Stromal cell of bone marrow (primary cell): ENCODE measurements at places on chromosomes 6 and 20.

DNA sequence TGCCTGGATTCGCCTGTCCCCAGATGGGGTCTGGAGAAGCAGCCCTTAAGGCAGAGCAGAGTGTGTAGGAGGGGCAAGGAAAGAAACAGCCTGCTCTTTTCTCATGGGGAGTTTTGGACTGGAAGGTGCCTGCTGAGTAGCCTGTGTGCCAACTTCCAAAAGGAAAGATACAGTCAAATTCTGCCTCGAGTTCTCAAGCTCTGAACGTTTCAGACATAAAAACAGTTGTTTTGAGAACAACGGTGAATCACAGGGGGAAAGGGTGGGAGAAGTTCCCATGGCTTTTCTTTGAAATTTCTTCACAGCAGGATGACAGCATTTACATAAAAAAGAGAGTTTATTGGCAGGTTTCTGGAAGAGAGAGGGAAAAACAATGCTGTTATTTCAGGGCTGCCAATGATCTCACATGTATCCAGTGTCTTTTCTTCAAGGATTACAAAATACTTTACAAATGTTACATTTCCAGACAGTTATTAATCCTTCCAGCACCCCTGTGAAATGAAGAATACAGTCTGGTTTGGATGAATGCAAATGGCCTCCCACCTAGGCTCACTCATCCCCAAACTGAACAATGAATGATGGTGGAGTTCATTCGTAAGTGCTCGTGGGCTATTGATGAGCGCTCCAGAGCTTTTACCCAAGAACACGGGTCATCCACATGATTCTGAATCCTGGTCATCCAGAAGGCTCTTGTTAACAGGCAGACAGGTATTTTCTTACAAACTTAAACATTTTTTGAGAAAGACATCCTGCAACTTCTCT is 33.8 kb upstream of the ECI2 start:
- DNase-seq = peak; percentile 12

- peak; percentile 5 for DNase-seq
Measured at GRCh38 chr6:120378582-120379220, 955.6 kb downstream of the TBC1D32 start.

DNA sequence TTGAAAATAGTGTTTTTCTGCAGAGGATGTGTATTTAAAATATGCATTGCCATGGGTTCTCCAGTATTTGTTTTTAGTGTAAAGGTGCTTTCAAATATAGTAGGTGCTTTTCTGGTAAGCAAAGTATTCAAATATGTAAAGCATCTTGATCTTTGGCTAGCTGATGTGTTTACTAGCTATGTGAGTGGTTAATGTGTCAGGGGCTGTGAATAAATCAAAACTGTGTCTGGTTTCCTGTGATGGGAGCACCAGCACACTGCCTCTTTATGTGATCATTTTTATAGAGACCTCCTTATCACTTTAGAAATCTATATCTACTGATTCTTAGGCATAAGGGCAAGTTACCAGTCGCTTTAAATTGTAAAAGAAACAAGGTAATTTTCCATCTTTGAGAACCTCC is 388.9 kb upstream of the MAN1A1 start:
- no peak for DNase-seq

GRCh38 chr6:126664271-126664670 is 324.4 kb downstream of the CENPW start:
- peak; percentile 30 for DNase-seq

DNA sequence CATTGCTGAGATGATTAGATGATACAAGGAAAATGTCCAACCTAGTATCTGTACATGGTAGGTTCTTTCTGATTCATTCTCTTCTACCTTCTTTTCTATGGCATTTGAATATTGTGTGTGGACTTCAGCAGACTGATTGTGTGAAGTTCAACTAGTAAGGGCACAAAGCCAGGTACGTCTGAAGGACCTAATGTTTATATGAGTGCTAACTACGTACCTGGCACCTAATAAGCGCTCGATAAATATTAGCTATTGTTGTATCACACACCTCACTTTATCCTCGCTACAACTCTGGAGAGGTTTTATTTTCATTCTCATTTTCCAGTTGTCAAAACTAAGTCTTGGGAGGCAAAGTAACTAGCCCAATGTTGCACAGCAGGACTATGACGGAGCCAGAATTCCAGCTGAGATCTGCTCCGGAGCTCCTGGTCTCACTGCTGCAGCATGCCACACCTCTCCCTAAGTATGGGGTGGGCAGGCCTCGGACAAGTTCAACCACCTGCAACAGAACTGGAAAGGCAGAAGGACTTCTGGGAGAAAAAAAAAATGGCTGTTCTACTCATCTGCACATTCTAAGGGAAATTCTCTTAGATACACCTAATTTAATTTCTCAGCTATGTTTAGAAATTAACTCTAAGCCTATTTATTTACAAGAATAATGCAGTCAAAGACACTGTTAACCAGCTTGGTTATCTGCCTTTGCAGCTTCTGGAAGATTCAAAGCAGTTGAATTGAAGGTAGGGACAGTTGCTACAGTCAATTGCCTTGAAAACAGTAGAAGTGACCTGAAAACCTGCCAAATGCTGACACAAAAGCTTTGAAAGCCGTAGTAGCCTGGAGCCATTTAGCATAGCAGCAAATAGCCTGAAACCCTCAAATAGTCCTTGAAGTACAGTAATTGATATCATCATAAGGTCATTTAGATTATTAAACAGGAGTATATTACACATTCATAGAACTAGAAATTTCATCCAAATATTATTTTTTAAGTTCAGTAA is 165.0 kb downstream of the PDE7B start:
- no peak for DNase-seq

- no peak for DNase-seq
Measured at GRCh38 chr20:1241456-1241855, 15.6 kb downstream of the RAD21L1 start.

DNA sequence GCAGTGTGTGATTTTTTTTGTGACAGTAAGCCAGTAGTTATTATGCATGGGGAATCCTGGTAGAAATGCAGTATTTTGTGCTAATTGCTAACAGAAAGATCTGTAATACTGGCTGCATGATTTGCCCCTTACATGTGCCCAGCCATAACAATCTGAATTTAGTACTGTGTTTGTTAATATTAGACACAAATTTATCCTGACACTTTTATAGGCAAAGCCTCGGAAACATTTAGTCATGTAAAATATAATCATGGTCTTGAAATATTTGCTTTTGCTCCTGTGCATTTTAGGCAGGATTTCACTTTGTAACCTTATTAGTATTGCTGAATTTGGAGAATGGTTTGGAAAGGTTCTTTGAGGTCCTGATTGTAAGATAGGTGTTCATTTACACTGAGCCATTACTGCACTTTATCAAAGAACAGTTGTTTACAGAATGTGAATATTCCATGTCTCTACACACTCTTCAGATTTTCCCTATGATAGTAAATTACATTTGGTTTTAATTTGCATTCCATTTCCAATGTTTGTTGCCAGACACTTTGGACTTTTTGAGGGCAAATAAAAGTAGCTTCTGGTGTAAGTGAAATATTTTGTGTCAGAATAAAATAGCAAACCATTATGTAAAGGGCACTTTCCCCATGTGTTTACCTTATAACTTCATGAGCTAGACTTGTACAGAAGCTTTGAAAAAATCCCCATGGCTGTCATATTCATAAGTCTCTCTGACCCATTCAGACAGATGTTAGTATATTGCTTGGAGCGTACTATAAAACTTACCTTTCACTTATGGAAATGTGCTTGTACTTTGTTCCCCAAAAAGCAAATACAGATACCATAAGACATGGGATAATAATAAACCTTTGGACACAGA is 349.9 kb downstream of the ARHGAP18 start:
- DNase-seq = no peak

- DNase-seq = no peak
Measured at GRCh38 chr6:72959821-72960220, 265.5 kb downstream of the KHDC1L start.

- DNase-seq = no peak
Measured at GRCh38 chr6:89475634-89476033, 42.7 kb downstream of the ANKRD6 start.

DNA sequence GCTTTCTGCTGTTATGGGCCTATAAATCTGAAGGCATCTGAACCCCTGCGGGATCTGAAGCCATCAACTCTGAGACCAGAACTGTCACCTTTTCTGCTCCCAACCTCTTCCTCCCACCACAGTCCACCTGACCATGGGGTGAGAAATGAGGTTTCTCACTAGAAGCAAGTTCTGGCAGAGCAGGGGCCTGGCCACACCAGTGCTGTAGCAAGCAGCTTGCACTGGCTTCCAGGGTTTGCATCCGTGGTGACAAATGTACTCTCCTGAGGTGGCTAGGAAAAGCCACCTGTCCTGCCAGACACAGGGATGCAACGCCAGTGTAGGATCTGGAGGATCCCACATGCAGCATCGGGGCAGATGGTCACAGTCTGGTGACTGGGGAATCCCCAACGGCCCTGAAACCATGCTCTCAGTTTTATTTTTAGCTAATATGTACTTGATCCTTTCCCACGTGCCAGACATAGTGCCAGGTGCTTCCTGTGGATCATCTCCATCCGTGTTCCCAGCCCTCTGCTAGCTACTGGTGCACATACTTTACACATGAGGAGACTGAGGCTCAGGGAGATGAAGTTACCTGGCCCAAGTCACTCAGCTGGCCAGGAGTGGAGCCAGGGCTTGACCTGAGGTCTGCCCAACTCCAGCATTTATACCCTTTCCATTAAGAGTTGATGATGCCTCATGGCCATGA is 122.1 kb upstream of the SPACA1 start:
- DNase-seq = no peak

DNA sequence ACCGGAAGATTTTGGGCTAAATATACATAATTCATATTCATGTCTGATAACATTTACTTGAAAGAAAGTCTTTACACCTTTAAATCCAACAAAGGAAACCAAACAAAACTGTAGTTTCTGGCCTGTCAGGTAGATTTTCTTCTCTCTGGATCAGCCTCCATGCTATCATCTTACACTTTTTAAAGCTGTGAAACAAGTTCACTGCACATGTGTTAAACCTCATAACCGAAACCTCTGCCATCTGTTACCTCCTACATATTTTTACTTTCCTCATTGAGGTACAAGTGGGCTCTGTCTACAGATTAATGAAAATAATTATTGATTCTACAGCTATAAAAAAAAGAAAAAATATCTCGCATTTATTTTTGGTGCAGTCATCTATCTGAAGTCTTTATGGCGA is 149.9 kb downstream of the RALGAPA2 start:
- DNase-seq = no peak

DNA sequence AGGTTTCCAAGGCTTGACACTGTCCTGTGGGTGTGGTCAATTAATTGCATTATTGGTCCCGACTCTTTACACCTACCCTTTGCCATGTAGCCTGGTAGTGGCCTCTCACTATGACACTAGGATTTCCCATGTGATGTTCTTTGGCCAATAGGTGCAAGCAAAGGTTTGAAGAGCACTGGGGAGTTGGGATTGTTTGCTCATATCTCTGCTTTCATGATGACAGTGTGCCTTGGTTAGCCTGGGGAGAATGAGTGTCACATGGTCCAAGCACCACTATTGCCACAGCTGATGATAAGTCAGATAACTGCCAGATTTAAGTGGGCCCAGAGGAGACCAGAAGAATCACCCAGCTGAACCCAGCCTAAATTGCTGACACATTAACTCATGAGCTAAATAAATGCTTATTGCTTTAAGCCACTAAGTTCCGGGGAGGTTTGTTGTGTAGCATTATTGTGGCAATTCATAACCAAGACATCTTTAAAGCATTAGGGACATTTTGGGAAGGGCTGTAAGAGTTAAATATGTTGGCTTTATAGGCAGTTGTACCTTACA is 17.2 kb upstream of the SCP2D1 start:
- DNase-seq = no peak

DNA sequence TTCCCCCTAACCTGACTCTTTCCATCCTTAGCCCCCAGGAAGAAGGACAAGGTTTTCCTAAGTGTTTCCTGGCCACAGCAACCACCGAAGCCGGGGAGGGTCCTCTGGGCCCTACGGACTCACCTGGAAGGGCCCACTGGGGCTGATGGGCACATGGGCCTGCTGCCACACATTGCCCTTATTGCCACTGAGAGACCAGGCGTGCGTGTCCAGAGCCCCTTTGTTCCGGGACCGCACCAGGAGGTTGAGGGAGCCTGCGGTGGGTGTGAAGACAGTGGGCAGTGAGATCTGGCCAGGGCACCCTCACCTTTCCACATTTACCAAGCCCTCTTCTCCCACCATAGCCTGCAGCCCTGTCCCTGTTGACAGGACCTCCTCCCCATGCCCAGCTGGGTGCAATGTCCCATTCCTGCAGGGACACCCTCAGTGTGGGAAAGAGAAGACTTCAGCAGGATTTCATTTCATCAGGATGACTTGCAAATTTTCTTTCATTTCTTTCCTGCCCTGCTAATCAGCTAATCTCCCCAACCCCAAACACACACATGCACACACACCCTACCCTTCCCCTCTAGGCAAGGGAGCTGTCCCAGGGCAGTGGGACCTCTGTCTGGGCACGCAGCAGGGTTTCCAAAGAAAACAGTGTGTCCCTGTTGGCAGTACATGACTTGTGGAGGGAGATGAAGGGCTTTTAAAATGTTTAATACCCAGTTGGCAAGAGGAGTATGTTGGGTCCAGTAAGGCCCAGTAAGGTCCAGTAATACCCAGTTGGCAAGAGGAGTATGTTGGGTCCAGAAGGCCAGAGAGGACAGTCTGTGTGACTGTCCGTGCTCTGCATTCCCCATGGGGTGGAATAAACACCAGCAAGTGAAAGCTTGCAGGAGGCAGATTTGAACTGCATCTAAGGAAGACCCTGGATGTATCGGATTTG is 59.0 kb downstream of the MDGA1 start:
- no peak for DNase-seq

- DNase-seq = no peak
Measured at GRCh38 chr6:165556116-165556843, 106.8 kb downstream of the PDE10A start.

DNA sequence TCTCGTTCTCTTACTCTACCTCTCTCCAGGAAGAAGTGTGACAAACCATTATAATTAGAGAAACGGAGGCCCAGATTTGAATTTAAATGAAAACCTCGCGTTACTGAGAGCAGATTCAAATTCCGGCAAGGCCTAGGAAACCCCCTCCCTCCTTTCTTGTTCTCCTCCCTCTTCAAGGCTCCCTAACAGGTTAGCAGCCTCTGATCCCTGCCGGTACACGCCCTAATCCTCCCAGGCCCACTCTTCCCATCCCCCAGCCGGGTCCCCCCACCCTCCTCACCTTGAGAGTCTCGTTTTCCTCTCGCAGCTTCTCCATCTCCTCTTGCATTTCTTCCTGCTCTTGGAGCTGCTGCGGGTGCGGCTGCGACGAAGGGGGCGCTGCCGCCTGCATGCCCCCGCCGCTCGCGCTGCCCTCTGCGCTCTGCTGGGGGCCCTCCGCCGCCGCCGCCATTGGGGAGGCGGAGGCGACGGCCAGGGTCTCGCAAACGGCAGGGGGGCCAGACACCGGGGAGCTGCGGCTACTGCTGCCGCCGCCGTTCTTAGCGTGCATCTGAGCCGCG is 3.8 kb downstream of the MTCL3 start:
- DNase-seq = no peak

DNA sequence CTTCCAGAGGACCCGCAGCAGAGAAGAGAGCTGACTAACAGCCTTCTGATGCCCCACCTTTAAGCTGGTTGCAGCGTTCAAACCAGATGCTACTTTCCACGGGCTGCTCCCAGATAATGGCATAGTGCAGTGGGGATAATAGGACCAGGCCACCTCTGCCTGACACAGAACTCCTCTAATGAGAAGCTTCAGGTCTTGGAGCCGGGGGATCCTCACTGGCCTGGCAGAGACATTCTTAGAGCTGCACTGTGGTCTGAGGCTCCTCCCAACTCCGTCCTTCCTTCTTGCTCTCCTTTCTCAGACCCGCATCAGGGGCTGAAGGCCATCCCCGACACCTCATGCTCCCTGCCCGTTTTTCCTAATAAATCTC is 206.6 kb upstream of the MARCKS start:
- no peak for DNase-seq
